ENCODE measurements at places on chromosomes 1 and 21. TPM values are rescaled to one million over a fixed set of nuclear protein-coding genes. Genes with fewer than 3 reads are reported as not detected.

The FAM131C gene
- not detected for total RNA-seq

- DNase-seq, result no peak
Observed at GRCh38 chr1:44112486-44112885, 6.1 kb upstream of the KLF17 start.

DNA sequence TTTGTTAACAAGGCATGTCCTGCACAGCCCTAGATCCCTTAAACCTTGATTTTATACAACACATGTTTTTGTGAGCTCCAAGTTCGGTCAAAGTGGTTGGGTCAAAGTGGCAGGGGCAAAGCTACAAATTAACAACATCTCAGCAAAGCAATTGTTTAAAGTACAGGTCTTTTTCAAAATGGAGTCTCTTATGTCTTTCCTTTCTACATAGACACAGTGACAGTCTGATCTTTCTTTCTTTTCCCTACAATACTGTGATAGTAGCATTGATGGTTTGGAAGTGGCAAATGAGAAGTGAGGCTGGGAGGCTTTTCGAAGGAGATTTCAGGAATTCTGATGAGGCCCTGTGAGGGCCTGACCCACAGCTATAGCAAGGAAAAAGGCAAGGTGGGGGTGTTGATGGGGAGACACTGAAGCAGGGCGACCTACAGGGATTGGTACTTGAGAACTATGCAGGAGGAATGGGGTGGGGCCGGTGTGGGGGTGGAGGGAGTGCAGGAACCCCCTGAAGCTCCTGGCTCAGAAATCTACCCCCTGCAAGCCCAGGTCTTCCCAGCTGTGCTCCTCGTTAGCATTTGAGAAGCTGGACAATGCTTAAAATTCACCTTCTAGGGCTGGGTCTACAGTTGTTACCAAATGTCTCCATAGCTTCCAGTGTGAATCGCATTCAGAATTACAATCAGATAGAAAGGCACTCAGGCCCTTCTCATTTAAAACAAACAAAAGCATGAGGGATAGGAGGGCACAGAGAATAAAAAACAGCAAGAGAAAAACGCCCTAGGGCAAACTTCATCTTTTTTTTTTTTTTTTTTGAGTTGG, 102.6 kb upstream of the PPM1J start:
- no peak for DNase-seq

DNA sequence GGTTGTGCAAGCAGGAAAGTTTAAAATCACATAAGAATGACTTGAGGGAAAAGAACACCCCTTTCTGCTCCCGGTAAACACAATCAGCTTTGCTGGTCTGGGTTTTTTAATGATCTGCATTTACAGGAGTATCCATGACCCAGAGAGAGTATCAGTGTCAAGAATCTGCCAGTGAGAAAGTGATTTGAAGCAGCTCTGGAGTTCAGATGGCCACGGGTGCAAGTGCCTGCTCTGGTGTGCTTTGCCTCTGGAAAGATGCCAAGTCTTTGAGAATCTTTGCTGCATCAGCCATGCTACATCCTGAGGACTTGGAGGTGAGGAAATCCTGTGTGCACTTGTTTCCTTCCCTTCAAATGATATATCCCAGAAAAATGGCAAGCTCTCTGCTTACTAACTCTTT, 18.6 kb upstream of the MYSM1 start:
- no peak for DNase-seq

The TNN gene
- 1.9 TPM for total RNA-seq

GRCh38 chr1:217552339-217552951, 78.4 kb downstream of the GPATCH2 start:
- no peak for DNase-seq

The CCDC181 gene
- total RNA-seq, result 0.66 TPM

DNA sequence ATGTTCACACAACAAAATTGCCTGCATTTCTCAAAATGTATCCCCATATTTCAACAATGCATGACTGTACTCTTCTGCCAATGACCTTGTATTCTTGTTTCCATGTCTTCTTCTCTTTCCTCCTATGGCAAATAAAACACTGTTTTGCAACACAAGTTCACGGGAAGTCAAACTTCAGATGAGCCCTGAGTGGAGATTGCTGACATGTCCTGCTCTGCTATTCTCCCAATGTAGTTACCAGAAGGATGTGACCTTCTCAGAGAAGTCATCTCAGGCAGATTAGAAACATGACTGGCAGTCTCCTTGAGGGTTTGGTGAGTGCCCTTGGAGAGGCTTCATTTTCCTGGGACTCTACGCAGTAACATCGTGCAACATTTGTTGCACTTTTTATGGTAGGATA, 15.6 kb downstream of the FCGR2B start:
- no peak for DNase-seq

- DNase-seq, result no peak
Observed at GRCh38 chr21:42062236-42063022, 8.7 kb upstream of the UMODL1 start.

DNA sequence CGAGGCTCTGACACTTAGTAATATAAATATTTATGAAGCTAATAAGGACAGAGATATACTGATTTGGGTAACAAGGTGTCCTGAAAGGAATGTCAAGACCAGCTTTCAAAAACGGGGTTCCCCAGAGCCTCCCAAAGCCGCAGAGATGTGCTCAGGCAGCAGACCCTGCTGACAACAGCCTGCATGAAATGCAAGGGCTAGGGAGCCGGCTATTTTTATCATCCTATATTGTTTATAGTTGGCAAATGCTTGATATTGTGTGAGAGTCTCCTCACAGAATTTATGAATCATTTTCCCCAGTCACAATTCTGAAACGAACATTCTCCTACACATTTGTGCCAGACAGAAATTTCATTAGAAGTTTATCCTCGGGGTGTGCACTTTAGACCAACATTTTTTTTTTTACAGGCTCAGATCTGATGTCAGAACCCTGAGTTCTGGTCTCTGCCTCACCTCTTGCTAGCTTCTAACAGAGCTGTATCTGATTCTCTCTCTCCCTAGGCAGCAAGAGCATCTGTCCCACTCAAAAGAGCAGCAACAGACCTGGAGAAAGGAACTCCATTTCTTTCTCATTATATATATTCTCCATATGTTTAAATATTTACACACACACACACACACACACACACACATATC, 302.3 kb upstream of the PLD5 start:
- no peak for DNase-seq

DNA sequence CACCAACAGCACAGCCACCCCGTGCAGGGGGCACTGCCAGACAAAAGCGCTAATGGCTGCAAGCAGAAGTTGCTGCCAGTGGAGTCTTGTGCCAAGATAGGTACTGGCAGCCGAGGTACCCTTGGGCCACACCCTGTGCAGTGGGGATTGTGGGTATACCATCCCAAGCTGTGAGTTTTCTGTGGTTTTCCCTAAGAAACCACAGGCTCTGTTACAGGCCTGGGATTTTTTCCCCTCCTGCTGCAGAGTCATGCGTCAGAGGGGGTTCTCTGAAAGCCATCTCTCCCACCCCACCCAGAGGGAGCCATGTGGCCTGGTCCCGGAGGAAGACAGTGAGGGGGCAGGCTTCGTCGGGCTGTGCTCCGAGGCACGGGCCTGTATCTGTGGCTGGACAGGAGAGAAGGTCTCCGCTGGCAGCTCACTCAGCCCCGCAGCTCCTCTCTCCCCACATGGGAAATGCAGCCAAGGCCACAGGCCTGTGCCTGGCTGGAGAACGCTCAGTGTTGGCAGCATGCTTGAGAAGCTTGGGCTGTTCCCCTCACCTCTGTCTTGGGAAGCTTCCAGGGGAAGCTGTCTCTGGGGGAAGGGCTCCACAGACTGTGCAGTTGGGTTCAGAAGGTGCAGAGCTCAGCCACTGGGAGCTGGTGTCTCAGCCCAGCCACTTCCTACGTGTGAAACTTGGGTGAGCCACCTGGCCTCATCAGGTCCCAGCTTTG, 42.5 kb downstream of the NEK2 start:
- DNase-seq, result peak; percentile 75

DNA sequence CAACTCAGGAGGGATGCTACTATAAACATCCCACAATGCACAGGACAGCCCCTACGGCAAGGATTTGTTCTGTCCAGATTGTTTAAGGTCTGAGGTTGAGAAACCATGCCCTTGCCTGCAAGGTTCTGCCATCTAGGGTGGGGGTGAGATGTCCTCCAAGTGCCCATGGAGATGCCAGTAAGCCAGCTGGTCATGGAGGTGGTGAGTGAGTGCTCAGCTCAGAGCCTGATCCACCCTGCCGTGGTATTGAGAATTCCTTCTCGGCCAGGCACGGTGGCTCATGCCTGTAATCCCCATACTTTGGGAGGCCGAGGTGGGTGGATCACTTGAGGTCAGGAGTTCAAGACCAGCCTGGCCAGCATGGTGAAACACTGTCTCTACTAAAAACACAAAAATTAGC, 13.3 kb upstream of the CTRC start:
- DNase-seq, result no peak

The PTGS2 gene
- 7.6 TPM for total RNA-seq

- DNase-seq, result no peak
Observed at GRCh38 chr1:30748699-30749401, 8.7 kb downstream of the LAPTM5 start.

GRCh38 chr1:14067711-14068110, 367.7 kb downstream of the PRDM2 start:
- no peak for DNase-seq

The SPRR2A gene
- total RNA-seq, result not detected

DNA sequence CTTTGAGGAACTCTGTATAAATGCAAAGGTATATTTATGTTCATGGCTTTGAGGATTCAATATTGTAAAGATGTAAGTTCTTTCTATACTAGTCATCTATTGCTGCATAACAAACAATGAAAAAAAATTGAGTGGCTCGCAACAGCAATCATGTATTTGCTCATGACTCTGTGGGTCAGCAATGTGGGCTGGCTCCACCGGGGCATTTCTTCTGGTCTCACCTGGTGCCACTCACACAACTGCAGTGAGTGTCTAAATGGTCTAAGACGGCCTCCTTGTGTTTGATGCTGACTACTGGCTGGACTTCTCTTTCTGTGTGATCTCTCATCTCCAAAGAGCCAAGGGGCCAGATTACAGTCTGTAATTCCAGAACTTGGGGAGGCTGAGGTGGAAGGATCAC, 45.1 kb upstream of the EXO1 start:
- no peak for DNase-seq

DNA sequence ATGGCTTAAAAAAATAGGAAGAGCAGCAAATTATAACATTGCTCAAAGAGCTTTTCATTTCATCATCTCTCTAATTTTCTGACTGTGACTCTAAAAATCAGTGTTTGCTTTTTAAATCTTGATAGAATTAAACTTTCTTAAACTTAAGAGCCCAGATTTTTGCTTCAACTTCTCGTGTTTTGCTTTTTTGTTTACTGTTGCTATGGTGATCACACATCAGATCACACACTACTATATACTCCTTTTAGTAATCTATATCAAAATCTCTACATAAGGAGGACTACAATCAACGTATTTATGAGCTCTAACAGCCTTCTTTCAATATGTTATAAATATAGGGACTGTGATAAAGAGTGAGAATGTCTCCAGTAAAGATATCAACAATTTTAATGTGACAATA, 537.3 kb downstream of the KCNT2 start:
- no peak for DNase-seq

The RXFP4 gene
- not detected for total RNA-seq

The SHE gene
- total RNA-seq, result 21.3 TPM

All from breast epithelium (tissue), 4 donors.